Effector CD4-positive, alpha-beta T cell (primary cell): ENCODE measurements at places on chromosomes 6 and 20.

GRCh38 chr6:51805517-51805916 is 281.9 kb downstream of the PKHD1 start:
- DNase-seq = no peak

- no peak for DNase-seq
These were observed 19.4 kb upstream of the CCM2L start for GRCh38 chr20:31990641-31991338.

GRCh38 chr6:50653253-50653652 is 60.1 kb upstream of the TFAP2D start:
- DNase-seq = no peak

- no peak for DNase-seq
These were observed 30.8 kb upstream of the SCRT2 start for GRCh38 chr20:706366-706885.

DNA sequence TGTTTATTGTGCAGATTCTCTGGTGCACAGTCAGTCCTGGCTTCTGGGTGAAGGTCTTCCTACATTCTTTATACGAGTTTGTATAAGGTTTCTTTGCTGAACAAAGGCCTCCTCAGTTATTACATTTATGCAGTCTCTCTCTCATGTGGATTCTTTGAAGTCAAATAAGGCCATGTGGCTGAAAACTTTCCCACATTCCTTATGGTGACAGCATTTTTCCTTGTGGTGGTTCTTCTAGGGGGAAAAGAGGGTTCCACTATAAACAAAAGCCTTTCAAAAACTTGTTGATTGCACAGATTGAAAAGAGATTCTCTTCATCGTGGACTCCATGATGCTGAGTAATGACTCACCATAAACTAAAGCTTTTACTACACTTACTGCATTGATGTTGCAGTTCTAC is 19.2 kb downstream of the ZSCAN12 start:
- DNase-seq = no peak

DNA sequence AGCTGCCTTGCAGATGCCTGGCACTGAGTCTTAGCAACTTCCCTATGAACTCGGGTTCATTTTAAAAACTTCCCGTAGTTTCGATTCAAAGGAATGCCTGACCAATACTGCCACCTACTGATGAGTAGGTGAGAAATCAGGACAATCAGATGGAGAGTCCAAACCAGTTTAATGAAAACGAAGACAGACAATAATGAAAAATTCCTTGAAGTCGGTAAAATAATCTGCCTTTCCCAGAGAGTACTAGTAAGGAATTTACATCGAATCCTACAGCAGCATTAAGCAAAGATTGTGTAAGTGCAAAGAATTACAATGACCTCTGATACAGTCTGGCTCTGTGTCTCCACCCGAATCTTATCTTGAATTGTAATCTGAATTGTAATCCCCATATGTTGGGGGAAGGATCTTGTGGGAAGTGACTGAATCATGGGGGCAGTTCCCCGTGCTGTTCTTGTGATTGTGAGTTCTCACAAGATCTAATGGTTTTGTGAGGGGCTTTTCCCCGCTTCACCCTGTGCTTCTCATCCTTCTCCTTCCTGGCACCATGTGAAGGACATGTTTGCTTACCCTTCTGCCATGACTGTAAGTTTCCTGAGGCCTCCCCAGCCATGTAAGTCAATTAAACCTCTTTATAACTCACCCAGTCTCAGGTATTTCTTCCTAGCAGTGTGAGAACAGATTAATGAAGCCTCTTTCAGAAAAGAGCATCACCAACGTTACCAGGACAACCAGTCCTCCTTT is 134.4 kb downstream of the ARHGAP18 start:
- no peak for DNase-seq

DNA sequence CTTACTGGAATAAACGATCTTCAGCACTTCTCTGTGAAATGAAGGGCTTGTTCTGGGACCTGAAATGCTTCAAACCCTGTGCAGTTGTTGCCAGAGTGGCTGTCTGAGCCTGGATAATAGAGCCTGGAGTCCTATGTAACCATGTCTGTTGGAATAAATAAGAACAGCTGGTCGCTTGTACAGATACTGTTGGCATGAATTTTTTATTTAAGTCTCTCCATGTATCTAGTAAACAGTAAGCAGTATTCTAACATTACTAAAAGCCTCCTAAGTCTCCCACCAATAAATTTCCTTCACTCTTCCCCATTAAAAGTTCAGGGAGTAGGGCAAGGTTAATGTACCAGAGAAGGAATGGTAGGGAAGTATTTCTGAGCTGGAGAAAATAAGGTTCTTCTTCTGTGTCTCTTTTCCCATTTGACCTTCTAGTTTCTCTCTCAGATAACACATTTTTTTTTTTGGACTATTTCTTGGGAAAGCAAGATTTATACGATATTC is 227.5 kb downstream of the PRL start:
- no peak for DNase-seq

- DNase-seq = no peak
These were observed 212.3 kb downstream of the ERMARD start for GRCh38 chr6:169963581-169964297.

DNA sequence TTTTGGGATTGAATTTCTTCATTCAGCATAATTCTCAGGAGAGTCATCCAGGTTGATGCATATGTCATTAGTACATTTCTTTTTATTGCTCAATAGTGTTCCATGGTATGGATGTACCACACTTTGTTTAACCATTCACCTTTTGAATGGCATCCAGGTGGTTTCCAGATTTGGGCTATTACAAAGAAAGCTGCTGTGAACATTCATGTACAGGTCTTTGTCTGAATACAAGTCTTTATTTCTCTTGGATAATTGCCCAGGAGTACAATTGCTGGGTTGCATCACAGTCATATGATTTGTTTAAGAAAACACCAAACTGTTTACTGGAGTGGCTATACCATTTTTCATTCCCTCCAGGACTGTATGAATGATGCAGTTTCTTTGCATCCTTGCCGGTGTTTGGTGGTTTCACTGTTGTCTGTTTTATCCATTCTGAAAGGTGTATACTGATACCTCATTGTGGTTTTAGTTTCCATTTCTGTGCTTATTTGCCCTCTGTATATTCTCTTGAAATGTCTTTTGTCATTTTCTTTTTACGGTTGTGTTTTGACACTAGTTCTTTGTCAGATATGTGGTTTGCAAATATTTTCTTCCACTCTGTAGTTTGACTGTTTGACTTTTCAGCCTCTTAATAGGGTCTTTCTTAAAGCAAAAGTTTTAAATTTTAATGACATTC is 8.8 kb downstream of the CDKAL1 start:
- DNase-seq = no peak

DNA sequence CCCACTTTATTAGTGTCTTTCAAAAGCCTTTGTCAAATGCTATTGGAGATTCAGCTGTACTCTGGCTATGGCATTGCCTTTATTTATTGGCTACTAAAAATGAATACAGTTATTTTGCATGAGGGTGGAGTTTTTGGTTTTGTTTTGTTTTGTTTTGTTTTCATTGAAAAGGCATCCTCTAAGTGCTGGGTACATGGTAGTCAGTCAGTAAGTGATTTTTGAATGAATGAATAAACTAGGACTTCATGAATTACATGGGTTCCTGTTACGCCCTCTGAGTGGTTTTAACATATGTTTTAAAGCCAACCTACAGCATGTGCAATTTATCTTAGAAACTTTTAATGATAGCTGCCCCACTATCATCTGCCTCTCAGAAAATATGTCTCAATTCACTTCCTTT is 38.9 kb upstream of the ENPP1 start:
- DNase-seq = no peak

- no peak for DNase-seq
These were observed 130.3 kb downstream of the ZNF217 start for GRCh38 chr20:53463101-53463972.

GRCh38 chr20:32707691-32708581 is 34.2 kb upstream of the C20orf203 start:
- no peak for DNase-seq

- DNase-seq = no peak
These were observed 4.4 kb upstream of the ABHD12 start for GRCh38 chr20:25394996-25395395.

DNA sequence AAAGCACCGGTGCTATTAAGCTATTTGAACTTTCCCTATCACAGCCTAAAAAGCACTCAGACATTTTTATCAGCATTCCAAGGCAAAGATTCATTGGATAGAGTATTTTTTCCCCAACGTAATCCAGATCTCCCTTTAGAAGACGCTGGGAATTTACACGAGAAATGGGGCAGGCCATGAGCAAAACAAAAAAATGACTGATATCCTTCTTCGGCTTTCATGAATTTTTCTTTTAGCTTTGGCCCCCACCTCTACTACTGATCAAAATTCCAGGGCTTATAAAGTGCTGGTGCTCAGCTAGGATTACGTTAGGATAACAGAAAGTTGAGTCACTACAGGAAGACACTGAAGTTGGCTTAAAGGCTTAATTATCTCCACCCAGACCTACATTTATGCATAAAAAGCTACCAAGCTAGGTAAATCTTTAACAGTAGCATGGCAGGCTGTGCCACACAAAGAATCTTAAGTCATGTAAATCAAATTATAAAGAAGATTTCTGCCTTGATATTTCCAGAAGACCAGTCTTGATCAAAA is 418.5 kb upstream of the BTBD3 start:
- no peak for DNase-seq

DNA sequence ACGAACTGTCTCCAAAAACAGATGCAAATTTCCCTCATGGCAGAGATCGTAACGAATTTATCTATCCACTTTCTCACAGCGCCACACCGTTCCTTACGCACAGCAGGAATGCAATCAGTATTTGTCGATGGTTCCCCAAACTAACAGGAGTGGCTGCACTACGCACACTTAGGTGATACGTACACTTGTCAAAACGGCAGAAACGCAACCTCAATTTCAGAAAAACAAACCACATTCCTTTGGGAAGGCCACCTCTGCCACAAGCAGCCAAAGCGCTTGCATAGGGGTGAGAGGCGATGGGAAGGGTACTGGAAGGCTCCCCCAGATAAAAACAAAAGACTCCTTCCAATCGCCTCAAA is 638 bp downstream of the MDN1 start:
- no peak for DNase-seq

DNA sequence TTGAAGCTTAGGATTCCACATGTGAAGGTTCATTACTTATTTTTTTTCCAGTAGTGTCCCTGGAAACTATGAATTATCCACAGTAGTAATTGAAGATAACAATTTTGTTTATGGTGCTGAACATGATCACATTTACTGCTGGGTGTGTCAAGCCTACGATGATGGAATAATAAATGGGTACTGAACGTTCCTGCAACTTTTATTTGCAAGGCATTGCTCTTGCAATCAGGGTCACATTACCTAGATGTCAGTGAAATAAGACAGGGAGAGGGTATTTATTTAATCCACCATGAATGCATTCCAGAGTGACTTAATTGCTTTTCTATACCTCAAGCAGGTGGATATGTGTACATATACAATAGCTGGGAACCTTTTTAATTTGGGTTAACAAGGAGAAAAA is 27.0 kb upstream of the MLIP start:
- no peak for DNase-seq

DNA sequence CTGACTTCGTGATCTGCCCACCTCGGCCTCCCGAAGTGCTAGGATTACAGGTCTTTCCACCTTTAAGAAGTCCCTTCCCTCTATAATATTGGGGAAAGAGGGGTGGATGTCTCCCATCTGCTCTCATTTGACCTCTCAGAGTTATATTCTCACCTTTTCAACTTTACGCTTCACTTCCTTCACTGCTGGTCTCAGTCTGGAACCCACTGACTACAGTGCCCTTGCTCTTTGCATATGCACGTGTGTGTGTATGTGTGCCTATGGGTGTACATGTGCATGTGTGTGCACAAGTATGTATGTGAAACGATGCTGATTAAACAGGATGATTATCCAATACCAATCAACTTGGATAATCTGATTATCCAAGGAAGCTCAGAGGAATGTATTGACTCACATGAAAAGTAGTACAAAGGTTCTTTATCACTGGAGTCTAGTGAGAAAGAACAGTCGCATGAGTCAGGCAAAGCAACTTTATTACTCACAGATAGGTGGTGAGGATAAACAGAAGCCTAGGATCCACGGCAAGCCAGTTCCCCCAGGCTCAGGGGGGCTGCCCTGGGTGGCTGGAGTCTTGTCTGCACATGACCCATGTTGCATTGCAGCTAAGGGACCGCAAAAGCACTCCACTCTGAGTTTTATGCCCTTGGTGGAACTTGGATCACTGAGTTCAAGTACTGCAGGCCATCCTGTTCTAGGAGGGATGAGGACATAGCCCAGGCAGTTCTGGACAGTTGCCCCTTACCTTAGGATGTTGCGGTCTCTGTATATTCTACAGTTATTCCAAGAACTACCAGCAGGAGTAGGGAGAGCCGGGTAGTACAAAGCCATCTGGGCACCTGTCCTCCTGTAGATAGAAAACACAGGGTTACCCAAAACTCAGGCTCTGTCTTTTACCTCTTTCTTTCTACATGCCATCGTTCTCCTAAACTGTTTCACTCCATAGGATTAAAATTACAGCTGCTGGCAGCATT is 50.9 kb downstream of the SNRNP48 start:
- DNase-seq = no peak

- DNase-seq = no peak
These were observed 133.6 kb downstream of the MTHFD1L start for GRCh38 chr6:150999107-150999506.

- peak; percentile 58 for DNase-seq
These were observed 59.7 kb downstream of the HIVEP2 start for GRCh38 chr6:142885182-142885867.

DNA sequence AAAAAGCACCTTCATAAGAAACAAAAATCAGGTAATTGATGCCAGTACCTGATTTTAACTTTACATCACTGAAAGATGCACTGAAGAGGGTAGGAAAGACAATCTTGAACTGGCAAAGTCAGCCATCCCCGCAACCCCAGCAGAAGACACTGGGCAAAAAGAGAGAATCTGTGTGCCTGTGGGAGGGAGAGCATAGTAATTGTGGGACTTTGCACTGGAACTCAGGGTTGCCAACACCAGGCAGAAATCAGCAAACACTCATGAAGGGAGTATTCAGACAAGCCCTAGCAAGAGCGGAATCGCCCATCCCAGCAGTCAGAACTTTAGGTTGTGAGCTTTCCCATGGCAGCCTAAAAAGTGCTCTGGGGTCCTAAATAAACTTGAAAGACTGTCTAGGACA is 344.6 kb upstream of the GJE1 start:
- DNase-seq = no peak

- DNase-seq = no peak
These were observed 61.2 kb downstream of the FOXC1 start for GRCh38 chr6:1670711-1671462.

- no peak for DNase-seq
These were observed 37.1 kb downstream of the IGF2R start for GRCh38 chr6:160005861-160006540.

- DNase-seq = no peak
These were observed 31.9 kb upstream of the FABP7 start for GRCh38 chr6:122747573-122747972.

GRCh38 chr6:1348675-1349074 is 36.8 kb downstream of the FOXQ1 start:
- DNase-seq = no peak
